ENCODE measurements at places on chromosomes 4 and X.

DNA sequence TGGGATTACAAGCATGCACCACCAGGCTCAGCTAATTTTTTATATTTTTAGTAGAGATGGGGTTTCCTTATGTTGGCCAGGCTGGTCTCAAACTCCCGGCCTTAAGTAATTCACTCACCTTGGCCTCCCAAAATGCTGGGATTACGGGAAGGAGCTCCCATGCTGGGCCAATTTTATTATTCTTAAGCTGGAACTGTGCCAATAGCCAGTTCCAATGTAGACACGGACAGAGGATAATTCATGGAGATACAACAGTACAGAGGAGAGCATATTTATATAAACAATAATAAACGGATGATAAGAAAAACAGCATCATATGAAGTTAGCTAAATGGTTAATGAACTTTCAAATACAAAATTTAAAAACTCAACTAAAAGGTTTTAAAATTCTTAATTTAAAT is 87.8 kb downstream of the PPA2 start:
- no peak overlapping the region for H3K27ac ChIP-seq
- H3K27me3 ChIP-seq: no peaks in the 10 kb centered on the region
- no peaks in the 10 kb centered on the region for H3K4me1 ChIP-seq
- DNase-seq: no peak
- H3K36me3 ChIP-seq: peaks cover 42% of the 10 kb centered on the region

- H3K4me1 ChIP-seq: peaks cover 9% of the 10 kb centered on the region
- H3K4me3 ChIP-seq: peak overlapping the region; percentile 76
- no peaks in the 10 kb centered on the region for H3K36me3 ChIP-seq
- DNase-seq: no peak
These were observed 815 bp downstream of the FAM53A start for GRCh38 chr4:1683261-1683735.

GRCh38 chrX:41468647-41469323 is 21.6 kb downstream of the NYX start:
- no peaks in the 10 kb centered on the region for H3K27me3 ChIP-seq
- no peaks in the 10 kb centered on the region for H3K36me3 ChIP-seq
- no peak overlapping the region for H3K4me3 ChIP-seq
- no peak for DNase-seq
- no peak overlapping the region for H3K27ac ChIP-seq

- no peak overlapping the region for H3K27ac ChIP-seq
- H3K4me1 ChIP-seq: no peaks in the 10 kb centered on the region
- no peaks in the 10 kb centered on the region for H3K27me3 ChIP-seq
- H3K4me3 ChIP-seq: no peak overlapping the region
These were observed 138.3 kb downstream of the PDE5A start for GRCh38 chr4:119490335-119490734.

GRCh38 chr4:90570615-90571014 is 443.4 kb downstream of the CCSER1 start:
- H3K36me3 ChIP-seq: no peaks in the 10 kb centered on the region
- H3K4me3 ChIP-seq: no peak overlapping the region
- no peak for DNase-seq
- no peak overlapping the region for H3K27ac ChIP-seq
- H3K4me1 ChIP-seq: no peaks in the 10 kb centered on the region

DNA sequence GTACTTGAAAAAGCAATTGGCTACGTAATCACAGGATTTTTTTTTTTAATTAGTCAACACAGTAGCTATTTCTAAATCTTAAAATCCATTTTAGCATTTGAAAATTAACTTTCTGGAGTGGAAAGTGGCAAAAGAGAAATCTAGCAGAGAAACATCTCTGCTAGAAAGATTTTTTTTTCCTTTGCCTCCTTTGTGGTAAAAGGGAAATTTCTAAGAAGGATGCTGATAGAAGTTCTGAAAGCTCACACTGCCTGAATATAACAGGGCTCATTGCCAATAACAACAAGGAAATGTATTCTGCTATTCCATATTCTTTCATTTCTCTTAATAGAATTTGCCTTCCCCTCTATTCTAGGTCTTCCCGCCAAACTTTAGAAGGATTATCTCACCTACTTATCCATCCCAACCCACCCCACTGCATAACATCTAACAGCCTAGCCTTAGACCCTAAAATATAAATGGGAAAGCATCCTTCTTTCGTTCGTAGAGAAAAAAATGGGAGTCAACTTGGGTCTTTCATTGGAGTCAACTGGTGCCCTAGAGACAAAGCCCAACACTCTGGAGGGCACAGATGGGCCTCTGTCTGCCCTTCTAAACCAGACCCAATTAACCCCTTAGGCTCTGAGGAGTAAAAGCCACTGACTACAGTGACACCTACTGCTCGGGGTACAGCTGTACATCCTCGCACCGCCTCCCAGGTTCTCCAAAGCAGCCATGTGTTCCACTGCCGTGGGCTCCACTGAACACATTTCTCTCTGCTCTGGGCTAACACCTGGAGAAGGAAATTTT is 103.9 kb downstream of the MAML3 start:
- peak; percentile 19 for DNase-seq
- peak overlapping the region; percentile 57 for H3K4me3 ChIP-seq
- H3K36me3 ChIP-seq: no peaks in the 10 kb centered on the region
- no peak overlapping the region for H3K27ac ChIP-seq
